NCI-H1417 treated with DMSO at 0.1 percent for 48 hours (cell line): ENCODE measurements at places on chromosomes 4 and X.

GRCh38 chrX:134600714-134601113 lies 57.6 kb downstream of the PLAC1 start:
- DNase-seq, result no peak

- no peak for DNase-seq
These were observed 51.1 kb downstream of the SCML1 start for GRCh38 chrX:17788439-17788838.

DNA sequence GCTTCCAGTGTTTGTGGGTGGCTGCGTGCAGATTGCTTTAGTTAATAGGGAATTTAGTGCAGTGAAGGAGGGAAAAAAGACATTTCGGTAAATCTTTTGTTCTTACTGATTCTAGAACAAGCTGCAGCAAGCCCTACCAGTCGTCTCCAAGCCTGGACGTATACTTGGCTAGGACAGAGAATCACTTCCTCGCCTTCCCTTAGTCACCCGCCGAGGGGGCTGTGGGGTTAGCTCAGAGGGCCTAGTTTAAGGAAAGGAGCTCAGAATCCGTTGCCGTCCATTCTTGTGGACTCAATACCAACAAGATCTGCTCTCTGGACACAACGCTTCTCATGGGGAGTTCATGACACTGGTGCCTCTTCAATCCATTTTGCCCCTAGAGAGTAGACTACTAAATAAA lies 36.3 kb upstream of the FAT1 start:
- DNase-seq, result no peak

GRCh38 chr4:88008122-88008742 lies 797 bp downstream of the PKD2 start:
- DNase-seq, result no peak

DNA sequence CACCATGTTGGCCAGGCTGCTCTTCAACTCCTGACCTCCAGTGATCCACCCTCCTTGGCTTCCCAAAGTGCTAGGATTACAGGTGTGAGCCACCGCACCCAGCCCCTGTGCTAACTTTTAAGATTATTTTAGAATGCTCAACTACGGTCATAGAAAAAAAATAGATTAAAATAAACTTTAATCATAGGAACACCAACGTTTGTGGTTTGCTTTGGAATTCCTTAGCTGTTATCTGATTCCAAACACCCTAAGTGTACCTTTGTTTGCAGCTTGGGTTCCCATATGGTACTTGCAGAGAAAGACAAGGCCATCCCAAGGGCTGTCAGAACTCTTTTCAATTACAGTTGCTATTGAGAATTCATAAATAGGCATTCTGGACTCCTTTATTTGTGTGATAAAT lies 90.1 kb upstream of the EFHC2 start:
- DNase-seq, result no peak

DNA sequence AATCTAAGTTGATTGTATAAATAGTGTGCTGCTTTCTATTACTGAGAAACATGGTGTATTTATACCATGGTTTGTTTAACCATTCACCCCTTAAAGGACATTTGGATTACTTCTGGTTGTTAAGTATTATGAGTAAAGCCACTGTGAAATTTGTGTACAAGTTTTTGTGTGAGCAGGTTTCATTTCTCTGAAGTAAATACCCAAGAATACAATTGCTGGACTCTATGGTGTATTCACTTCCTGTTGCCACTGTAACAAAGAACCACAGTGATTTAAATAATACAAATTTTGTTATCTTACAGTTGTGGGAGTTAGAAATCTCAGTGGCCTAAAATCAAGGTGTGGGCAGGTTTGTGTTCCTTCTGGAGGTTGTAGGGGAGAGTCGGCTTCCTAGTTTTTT lies 869.6 kb downstream of the CCSER1 start:
- no peak for DNase-seq

- no peak for DNase-seq
These were observed 4.4 kb downstream of the SEPTIN11 start for GRCh38 chr4:76953956-76954355.
